ENCODE measurements at places on chromosomes 6 and 20.

GRCh38 chr6:158068893-158069799 lies 87.5 kb downstream of the SYNJ2 start:
- DNase-seq, result peak; percentile 54

DNA sequence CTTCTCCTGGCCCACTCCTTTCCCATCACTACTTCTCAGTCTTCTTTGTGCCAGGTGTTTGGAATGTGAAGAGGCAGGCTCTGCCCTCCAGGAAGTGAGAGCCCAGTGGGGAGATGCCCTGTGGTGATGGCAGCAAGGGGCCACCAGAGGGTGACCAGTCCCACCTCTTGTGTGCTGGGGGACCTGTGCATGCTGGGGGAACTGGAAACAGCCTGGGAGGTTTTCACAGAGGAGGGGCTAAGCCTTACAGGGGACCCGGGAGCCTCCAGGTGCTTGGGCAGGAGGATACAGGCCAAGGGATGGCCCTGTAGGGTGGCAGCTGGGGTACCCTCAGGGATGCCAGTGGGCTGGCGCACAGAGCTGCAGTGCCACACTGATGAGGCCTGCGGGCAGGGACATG lies 72.3 kb downstream of the RAMACL start:
- DNase-seq, result no peak

- no peak for DNase-seq
Observed at GRCh38 chr6:68876792-68877493, 241.9 kb downstream of the ADGRB3 start.

GRCh38 chr6:164098857-164099267 lies 684.3 kb downstream of the QKI start:
- DNase-seq, result no peak

GRCh38 chr6:2103765-2104523 lies 141.5 kb downstream of the GMDS start:
- no peak for DNase-seq

GRCh38 chr6:36791521-36792135 lies 47.6 kb downstream of the CPNE5 start:
- DNase-seq, result no peak

- DNase-seq, result no peak
Observed at GRCh38 chr6:3630258-3630835, 121.2 kb downstream of the PXDC1 start.

DNA sequence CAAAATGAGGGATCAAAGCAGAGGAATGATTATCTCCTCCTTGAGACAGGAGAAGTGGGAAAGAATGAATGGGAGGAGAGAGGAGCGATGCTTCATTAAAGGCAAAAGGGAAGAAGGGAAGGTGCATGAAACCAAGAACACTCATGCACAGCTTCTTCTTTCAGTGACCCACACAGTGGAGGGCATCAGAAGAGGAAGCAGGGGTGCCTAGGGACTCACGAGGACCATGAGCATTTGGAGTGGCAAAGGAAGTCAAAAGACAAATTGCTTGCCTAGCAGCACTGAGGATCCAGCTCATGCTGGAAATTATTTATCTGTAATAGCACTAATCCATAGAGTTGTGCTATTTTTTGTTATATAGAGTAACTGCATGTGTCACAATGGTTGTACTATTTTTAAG lies 66.1 kb downstream of the SMLR1 start:
- DNase-seq, result no peak

GRCh38 chr6:6384520-6384919 lies 64.1 kb upstream of the F13A1 start:
- DNase-seq, result no peak

- DNase-seq, result no peak
Observed at GRCh38 chr20:45336530-45337366, 11.5 kb downstream of the SDC4 start.

DNA sequence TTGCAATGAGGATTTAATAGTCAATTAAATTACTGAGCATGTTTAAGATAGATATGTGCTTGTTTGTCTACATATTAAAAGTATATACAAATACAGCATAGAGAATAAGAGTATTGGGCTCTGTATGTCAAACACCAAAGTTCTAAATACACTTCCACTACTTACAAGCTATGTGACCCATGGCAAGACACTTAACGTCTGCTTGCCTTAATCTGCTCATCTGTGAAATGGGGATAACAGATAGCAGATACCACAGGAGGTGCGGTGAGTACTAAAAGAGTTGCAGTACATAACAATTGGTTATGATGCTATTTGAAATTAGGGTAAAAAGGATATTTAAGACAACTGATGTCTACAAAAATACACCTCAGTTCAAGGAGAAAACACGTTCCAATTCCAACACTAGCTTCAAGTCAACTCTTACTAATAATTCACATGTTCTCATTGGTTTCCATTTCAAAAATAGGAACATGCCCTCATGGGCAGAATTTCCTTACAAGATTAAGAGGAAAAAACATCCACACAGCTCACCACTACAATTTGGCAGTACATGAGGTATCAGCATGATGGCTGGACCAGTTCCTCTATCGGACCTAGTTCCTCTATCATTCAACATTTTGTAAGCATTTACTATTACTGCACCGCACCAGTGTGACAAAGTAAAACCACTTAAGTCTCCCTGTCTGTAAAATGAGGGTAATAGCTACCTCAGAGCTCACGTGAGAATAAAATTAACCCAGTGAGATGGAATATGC lies 101.1 kb downstream of the SMLR1 start:
- no peak for DNase-seq

GRCh38 chr6:26124781-26125685 lies 37.8 kb downstream of the HFE start:
- DNase-seq, result no peak

GRCh38 chr6:32954986-32955802 lies 2.3 kb upstream of the HLA-DMA start:
- no peak for DNase-seq

DNA sequence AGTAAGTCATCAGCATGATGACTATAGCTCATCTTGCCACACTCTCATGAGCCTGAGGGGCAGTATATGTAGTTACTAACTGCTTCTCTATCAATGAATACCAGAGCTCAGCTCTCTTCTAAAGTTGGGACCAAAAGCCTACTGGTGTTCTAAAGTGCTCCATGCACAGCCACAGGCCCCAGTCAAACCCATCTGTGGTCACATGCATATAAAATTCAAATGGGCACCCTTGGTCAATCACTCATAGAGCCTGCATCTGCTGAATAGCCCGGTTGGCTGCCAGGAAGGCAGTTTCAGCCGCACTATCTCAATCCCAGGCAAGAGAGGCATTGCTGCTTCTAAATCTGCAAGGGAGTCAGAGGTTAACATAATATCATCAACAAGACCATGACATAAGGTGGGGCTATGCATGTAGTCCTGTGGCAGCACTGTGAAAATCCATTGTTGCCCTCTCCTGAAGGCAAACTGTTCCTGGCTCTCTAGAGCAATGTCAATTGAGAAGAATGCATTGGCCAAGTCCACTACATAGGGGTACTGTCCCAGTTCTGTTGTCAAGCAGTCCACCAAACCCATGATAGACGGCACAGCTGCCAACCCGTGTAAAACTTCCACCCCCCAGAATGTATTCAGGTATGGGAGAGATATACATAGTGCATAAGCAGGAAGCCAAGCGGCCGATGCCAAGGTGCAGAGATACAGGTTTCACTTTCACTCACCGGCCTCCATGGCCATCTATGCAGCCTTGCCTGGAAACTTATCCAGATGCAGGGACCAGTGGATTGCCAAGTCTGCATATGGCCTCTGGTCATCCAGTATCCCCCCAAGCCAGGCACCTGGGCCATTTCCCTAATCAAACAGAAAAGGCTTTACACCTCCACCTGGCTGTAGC lies 76.2 kb downstream of the ALDH8A1 start:
- DNase-seq, result no peak

- DNase-seq, result no peak
Observed at GRCh38 chr6:143115728-143116127, 55.0 kb downstream of the AIG1 start.

- no peak for DNase-seq
Observed at GRCh38 chr6:73309785-73310502, 44.1 kb downstream of the DPPA5 start.

- no peak for DNase-seq
Observed at GRCh38 chr20:18678549-18679419, 90.9 kb downstream of the DTD1 start.

DNA sequence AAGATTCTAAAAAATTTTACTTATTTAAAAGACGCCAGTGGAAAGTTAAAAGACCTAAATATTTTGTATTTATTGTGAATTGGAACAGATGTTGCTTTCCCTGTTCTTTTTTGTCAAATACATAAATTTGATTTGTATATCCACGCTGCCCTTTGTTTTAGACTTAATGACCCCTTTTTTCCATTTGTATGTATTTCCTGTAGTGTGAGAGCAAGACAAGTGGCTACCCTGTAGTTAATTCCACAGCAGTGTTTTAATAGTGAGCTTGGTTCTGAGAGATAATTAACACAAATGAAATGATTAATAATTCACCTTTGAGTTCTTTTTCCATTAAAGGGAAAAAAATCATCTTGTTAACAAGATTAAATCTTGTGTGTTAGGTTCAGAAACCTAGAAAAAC lies 16.6 kb downstream of the SH3BGRL2 start:
- no peak for DNase-seq

DNA sequence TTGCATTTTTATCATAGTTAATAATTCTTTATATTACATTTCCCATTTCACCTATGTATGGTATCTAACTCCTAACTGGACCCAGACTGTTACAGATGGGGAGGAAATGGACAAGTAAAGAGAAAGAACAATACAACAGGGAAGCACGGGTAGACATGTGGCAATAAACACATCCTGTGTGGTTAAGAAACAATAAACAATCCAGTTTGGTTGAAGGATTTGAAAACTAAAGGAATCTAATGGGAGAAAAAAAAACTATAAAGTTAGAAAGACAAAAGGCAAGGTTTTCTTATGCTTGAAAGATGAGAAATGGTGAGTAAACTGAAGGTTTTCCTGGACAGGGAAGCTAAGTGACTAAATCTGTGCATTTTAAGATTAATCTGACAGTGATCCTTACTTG lies 34.9 kb upstream of the ALDH8A1 start:
- no peak for DNase-seq

DNA sequence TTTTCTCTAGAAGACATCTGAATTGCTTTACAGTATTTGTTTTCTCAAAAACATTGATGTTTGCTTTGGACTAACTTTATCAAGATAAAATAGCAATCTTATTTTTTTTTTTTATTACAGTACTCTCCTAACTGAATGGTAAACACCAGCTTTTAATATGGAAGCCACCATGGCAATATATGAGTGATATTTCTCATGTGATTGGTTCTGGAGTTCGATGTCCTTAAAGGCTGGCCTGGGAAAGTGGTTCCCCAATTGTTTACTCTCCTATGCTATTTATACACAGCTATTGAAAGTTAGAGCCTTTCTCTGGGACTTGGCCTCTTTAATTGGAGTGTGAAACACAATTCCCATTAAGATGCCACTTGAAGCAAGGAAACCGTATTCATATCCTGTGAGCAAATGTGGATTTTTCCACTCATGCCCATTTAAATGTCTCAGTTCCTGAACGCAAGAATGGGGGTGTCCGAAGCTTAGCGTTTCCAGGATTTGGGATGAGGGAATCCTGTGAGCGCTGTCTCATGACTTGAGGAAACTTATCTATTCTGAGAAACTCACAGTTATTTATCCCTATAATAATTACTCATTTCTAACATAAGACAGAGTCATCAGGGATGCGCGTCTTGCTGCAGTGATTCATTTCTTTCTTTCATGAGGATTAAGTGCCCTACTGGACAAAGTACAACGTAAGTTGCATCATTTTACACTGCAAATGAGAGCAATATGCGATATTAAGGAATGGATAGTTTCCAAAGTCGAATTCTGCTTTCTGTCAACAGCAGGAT lies 143.3 kb upstream of the PREP start:
- no peak for DNase-seq

- DNase-seq, result no peak
Observed at GRCh38 chr6:15364401-15365037, 118.7 kb downstream of the JARID2 start.

GRCh38 chr20:6599876-6600735 lies 167.4 kb upstream of the BMP2 start:
- DNase-seq, result no peak

DNA sequence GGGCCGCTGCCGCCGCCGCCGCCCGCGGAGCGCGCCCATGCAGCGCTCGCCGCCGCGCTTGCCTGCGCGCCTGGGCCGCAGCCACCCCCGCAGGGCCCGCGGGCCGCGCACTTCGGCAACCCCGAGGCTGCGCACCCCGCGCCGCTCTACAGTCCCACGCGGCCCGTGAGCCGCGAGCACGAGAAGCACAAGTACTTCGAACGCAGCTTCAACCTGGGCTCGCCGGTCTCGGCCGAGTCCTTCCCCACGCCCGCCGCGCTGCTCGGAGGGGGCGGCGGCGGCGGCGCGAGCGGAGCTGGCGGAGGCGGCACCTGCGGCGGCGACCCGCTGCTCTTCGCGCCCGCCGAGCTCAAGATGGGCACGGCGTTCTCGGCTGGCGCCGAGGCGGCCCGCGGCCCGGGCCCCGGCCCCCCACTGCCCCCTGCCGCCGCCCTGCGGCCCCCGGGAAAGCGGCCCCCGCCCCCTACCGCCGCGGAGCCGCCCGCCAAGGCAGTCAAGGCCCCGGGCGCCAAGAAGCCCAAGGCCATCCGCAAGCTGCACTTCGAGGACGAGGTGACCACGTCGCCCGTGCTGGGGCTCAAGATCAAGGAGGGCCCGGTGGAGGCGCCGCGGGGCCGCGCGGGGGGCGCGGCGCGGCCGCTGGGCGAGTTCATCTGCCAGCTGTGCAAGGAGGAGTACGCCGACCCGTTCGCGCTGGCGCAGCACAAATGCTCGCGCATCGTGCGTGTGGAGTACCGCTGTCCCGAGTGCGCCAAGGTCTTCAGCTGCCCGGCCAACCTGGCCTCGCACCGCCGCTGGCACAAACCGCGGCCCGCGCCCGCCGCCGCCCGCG lies 730 bp downstream of the INSM1 start:
- no peak for DNase-seq

DNA sequence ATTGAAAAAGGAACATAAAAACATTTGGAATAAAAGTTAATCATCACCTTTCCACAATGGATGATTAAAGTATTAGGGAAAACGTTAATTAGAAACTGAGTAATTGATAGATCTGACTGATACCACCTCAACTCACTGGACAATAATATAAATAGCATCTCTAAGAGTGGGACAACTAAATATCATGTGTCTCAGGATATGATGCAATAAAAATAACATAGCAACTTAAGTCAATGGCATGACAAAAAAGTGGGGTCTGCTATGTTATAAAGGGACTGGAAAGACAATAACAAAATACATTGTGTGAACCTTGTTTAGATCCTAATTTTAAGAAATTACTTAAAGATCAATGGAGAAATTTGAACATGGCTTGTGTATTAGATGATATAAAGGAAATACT lies 10.3 kb downstream of the OR12D1 start:
- no peak for DNase-seq

DNA sequence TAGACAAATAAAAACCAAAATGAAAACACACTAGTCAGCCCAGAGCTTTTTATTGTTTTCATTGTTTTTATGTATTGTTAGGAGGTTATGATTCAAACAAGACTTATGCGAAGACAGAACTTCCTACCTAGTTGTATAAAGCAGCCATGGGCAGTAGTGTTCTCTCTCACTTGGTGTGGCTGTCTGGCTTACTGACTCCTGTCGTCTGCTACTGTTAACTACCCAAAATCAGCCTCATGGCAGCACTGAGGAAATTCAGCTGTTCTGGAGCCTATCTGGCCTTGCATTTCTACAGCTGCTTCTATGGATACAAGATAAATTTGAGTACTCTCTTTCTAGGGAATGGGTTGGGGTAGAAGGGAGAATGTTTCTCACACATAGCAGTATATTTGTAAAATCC lies 20.4 kb downstream of the VTA1 start:
- DNase-seq, result no peak

All from omental fat pad (tissue), 4 donors.